ENCODE measurements at places on chromosomes 4 and X.

- no peak for DNase-seq
Measured at GRCh38 chr4:42050516-42051249, 60.4 kb downstream of the SLC30A9 start.

DNA sequence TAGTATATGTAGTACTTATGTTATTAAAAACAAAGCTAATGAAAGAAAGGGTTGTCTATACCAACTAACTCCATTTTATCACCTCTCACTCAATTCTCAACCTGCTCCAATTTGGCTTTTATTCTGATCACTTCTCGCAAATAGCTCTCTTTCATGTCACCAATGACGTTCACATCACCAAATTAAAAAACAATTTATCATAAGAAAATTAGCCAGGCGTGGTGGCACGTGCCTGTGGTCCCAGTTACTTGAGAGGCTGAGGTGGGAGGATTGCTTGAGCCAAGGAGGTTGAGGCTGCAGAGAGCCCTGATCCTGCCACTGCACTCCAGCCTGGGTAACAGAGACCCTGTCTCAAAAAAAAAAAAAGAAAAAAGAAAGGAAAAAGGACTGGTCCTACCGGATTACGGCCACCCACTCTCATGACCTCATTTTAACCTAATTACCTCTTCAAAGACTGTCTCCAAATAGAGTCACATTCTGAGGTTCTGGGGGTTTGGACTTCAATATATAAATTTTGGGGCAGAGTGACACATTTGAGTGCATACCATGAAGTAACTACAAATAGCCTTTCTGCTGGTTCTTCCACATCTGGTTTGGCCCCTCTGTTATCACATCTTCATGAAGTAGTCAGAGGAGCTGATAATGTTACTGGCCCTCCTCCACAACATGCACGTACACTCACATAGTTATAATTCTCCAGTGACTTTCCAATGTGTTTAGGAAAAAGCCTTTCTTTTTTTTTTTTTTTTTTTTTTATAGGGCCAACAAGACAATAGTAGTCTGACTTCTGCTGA is 15.8 kb upstream of the RBMX start:
- no peak for DNase-seq

- DNase-seq: no peak
Measured at GRCh38 chr4:40843696-40844095, 93.9 kb downstream of the NSUN7 start.

- no peak for DNase-seq
Measured at GRCh38 chrX:135707880-135708279, 5.6 kb upstream of the CT45A1 start.

DNA sequence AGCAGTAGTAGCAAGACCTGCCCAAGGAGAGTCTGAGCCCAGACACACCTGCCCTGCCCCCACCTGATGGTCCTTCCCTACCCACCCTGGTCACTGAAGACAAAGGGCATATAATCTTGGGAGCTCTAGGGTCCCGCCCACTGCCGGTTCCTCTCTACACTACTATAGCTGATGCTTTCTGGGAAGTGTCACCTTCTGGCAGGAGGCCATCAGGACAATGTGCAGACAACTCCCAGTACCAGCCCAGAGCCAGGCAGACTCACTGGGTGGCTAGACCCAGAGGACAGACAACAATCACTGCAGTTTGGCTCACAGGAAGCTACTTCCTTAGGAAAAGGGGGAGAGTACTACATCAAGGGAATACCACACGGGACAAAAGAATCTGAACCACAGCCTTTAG is 312.7 kb downstream of the SPRY1 start:
- DNase-seq: no peak

- DNase-seq: no peak
Measured at GRCh38 chr4:97360733-97361132, 782.5 kb downstream of the STPG2 start.

DNA sequence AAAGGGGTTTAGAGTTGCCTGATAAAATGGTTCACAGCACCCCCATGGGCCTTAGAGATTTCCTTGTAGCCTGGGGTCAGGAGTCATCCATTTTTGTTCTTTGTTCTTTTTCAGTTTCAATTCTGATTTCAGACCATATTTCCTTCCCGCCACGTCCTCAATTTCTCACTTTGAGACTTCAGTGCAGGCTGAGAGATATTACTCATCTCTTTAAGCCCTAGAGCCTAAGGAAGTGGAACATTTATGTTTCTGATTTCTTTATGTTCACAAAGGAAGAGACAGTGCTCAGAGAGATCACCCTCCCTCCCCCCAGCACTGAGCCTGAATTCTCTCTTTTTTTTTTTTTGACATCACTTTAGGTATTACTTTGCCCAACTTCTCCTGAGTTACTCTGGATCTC is 56.3 kb downstream of the MSN start:
- no peak for DNase-seq

DNA sequence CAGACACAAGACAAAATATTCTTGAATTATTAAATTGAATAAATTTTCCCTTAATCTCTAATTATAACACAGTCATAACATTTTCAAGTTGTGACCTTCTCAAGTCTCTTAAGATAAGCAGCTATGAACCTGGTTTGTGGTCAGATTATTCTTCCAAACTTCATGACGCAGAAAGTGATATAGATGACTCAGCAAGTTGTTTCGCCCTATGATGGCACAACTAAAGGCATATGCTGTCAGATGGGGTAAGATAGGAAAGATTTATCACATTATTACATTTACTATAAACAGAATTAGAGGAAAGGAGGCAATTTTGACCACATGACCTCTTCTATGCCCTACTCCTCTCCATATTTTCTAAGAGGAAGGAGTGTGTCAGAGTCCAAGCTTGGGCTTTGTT is 4.6 kb upstream of the DCAF12L2 start:
- no peak for DNase-seq

GRCh38 chr4:81164126-81164525 is 50.9 kb downstream of the PRKG2 start:
- DNase-seq: no peak

DNA sequence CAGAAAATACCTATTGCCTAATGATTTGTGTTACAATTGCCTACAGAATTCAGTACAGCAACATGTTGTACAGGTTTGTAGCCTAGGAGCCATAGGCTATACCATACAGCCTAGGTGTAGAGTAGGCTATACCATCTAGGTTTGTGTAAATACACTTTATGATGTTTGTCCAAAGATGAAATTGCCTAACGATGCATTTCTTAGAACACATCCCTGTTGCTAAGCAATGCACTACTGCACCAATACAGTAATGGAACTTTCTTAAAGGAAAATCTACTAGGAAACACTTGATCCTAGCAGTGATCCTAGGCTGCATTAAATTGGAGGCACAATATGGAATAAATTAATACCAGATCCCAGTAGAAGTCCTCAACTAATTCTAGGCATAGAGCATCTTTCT is 18.3 kb downstream of the NOA1 start:
- DNase-seq: no peak

GRCh38 chrX:139890991-139891700 is 41.7 kb downstream of the ATP11C start:
- no peak for DNase-seq

DNA sequence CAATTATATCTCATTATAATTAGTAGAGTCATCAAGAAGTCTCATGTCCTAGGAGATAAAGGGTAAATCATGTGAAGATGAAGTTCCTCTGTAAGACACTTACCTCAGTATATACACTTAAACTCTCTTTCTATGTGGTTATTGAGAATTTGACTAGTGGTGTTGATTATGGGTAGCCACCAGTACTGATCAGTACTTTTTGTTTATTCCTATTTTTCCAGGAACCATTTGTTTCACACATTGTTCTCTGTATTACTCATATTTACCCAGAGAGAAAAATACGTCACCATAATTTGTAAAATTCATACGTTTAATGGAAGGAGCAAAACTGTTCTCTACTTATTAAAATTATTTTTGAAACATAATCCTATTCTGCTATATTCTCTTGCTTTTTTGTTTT is 55.8 kb upstream of the PRDM8 start:
- no peak for DNase-seq

- DNase-seq: no peak
Measured at GRCh38 chrX:46165866-46166265, 379.4 kb downstream of the ZNF674 start.

DNA sequence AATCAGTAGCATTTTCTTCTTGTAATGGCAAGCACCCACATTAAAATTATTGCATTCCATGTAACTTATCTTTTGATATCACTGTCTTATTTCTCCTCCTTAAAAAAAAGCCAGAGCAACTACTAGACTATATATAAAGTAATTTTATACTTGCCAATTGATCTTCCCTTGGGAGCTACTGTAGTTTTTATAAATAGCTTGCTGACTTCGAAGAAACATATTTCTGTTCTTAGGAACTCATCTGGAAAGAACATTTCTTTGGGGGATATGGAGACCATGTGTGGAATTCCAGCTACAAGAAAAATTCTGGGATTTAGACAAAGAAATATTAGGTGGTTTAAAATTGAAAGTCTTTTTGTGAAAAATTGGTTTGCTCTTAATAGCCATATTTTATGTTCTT is 94.9 kb downstream of the BMPR1B start:
- no peak for DNase-seq

DNA sequence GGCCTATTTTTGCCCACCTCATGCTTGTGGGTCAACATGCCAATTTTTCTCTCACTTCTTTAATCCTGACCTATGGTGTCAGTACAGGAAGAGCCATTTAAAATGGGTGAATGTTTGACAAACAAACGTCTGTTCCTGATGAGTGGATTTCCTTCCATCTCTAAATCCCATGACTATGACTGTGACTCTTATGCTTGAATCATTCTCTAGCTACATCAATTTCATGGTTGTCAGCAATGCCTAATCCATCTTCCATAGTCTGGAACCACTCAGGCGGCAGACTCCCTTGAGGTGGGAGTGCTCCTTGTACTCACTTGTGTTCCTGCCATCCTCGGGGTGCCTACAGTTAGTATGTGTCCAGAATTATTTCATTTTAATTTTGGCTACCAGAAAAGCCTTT is 194.9 kb upstream of the RPS6KA3 start:
- no peak for DNase-seq

GRCh38 chr4:133151341-133151690 is 2.2 kb downstream of the PCDH10 start:
- DNase-seq: peak; percentile 1

GRCh38 chr4:56372774-56373173 is 14.5 kb downstream of the AASDH start:
- DNase-seq: no peak

- no peak for DNase-seq
Measured at GRCh38 chr4:74364256-74364651, 691 bp upstream of the EREG start.

DNA sequence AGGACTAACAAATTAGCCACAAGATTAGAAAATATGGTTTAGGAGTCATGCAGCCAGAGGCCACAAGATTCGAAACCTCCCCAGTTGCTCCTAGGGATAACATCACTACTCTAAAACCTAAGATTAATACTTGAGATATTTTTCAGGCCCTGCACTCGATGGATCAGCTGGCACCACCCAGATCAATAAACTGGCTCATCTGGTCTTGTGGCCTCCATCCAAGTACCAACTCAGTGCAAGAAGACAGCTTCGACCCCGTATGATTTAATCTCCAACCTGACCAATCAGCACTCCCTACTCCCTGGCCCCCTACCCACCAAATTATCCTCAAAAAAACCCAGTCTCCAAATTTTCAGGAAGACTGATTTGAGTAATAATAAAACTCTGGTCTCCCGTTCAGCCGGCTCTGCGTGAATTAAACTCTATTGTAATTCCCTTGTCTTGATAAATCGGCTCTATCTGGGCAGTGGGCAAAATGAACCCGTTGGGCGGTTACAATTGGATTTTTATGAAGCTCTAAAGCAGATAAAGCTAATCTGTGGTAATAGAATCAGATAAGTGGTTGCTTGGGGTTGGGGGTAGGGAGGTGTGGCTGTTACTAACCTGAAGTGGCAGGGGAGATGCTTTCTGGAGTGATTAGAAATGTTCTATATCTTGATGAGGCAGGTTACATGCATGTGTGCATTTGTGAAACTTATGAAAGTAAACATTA is 91.8 kb upstream of the ATXN3L start:
- no peak for DNase-seq

GRCh38 chr4:118279920-118280432 is 72.8 kb downstream of the PRSS12 start:
- no peak for DNase-seq

- DNase-seq: no peak
Measured at GRCh38 chrX:22627576-22627975, 354.9 kb downstream of the CBLL2 start.

DNA sequence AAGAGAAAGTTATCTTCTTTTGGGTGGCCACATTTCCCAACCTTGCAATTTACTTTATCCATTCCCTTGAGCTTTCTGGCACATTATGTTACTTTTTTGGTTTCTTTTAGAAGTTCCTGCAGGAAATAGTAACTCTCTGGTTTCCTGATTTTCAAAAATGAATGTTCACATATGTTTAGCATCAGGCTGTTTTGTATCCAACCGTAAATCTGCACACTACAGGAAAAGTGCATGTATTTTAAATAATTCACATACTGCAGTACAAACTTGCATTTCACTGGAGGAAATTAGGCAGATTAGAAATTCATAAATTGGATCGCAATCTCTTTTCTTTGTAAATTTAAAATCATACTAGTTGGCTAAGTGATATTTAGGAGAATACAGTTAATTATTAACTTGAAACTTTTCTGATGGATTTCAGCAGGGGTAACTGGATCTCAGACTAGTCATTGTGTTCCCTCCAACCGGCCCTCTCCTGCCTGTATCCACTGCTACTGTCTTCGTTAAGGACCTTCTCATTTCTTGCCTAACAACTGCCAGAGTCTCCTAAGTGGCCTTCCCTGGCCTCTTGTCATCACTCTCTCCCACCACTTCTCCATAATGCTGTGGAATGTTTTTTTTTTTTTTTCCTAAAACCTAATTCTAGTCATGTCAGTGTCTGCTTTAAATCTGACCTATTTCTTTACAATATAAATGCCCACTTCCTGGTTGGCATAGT is 137.2 kb downstream of the UNC5C start:
- no peak for DNase-seq

- DNase-seq: no peak
Measured at GRCh38 chrX:71053217-71053621, 14.9 kb downstream of the SNX12 start.

DNA sequence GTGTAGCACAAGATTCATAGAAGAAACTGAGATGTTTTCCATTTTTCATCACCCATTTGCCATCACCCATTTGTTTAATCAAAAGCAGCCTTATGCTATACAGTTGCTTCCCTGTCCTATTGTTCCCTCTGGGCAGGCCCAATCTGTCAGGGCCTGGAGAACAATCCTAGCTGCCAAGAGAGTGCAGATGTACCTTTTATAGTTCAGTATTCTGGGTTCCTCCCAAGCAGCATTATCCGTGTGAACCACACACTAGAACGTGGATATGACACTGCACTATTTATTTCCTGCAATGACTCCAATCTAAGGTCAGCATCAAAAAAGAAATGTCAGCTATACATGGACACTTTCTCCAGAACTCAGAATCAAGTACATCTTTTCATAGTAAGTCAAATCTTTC is 269.0 kb downstream of the ADGRA3 start:
- no peak for DNase-seq

All from right renal pelvis (tissue), 4 donors.